Endothelial cell (in vitro differentiated cells): ENCODE measurements at places on chromosomes 16 and 17.

GRCh38 chr17:68954146-68954896, 871 bp downstream of the ABCA8 start:
- DNase-seq: no peak

GRCh38 chr16:3152027-3152276, 17.1 kb downstream of the ZNF213 start:
- DNase-seq: no peak

DNA sequence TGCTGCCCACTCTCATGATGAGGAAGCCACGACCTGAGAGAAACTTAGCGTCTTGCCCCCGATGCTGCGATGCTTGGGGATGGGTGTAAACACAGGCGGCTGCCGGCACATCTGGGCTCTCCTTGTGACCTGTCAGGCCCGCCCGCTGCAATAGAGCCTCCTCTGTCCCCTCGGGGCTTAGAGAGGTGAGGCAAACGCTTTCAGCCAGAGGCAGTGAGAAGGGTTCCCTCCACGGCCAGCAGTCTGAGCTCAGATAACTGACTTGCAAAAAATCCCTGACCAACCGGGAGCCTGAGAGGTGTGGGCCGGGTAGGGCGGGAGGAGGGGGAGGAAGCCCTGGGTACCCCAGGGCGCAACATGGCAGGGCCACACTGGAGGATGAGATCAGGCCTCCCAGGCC, 260.6 kb downstream of the C16orf95 start:
- DNase-seq: no peak

DNA sequence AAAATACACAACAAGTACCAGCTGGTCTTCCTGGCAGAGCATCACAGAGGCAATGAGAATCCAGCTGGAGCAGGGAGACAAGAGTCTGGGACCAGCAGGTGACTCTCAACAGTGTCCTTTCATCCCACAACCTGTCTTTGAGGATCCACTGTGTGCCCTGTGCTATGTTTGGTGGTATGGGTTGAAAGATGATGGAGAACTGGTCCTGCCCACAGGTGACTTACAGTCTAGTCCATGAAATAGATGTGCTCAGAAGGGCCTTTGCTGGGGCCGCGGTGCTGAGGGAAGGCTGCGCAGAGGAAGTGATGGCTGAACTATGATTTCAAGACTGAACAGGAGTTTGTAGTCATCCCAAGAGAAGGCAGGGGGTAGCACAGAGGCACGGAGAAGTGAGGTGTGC, 17.9 kb downstream of the WNT3 start:
- DNase-seq: no peak
